ENCODE measurements at places on chromosomes 12 and 14.

GRCh38 chr12:64796205-64796845, 28.1 kb upstream of the TBC1D30 start:
- peak; percentile 73 for DNase-seq

- DNase-seq = no peak
Observed at GRCh38 chr14:23245282-23245681, 7.5 kb downstream of the RNF212B start.

DNA sequence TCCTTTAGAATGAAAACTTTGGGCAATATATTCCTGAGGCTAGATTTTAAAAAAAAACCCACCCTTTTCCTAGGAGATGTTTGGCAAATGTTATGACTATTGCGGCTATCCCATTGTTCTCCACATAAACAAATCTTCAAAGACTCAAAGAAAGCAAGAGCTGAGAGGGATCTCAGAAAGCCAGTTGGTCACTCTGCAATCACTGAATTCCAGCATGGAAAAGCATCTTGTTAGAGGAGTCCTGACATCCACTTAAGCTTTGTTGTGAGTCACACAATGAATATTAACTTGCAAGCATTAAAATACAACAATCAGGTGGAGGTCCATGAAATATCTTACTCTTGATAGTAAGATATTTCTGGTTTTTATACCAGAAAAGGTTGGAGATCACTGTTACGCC, 11.0 kb upstream of the PTPRB start:
- no peak for DNase-seq

DNA sequence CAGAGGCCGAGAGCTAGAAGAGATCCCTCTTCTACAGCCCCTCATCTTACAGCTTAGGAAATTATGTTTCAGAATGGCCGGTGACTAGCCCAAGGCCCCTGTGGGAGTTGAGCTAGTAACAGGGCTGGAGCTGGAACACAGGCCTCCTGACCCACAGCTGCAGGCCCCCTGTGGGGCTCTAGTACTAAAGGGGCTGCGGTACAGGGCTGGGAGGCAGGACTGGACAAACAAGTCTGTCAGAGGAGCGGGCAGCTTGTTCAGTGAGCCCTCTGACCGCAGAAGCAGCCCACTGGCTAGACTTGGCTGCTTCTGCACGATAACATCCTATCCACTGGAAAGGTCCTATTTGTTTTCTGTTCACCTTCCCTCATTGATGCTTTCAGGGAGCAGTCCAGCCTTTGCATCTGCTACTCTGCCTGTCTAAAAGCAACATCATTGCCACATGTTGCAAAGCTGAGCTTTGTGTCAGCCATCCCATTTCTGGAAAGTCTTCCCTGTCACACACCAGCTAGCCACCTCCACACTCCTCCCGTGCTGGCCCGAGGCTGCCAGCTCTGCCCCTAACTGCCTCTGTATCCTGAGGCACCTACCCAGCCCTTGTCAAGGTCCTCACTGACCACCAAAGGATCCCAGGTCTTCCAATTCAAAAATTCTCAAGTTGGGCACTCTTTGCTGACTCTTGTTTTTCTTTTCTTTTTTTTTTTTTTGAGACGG, 10.2 kb downstream of the PSMC1 start:
- DNase-seq = no peak

GRCh38 chr14:77102154-77102553, 4.1 kb downstream of the CIPC start:
- no peak for DNase-seq

GRCh38 chr12:80936642-80937390, 918 bp downstream of the LIN7A start:
- no peak for DNase-seq

DNA sequence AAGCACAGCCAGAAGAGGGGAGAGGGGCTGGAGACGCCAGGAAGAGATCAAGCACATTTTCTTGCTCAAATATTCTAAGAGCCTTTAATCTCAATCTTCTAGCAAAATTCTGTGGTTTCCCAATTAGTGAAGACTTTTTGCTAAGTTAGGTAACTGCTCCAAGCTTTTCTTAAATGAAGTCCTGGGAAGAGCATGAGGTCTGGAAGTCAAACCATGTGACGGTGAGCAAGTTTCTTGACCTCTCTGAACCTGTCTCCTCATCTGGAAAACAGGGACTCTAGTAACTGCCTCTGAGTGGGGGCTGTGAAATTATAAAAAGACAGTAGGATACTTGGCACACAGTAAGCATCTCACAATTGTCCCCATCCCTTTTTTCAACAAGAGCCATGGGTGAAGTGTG, 24.1 kb downstream of the BDKRB1 start:
- no peak for DNase-seq

DNA sequence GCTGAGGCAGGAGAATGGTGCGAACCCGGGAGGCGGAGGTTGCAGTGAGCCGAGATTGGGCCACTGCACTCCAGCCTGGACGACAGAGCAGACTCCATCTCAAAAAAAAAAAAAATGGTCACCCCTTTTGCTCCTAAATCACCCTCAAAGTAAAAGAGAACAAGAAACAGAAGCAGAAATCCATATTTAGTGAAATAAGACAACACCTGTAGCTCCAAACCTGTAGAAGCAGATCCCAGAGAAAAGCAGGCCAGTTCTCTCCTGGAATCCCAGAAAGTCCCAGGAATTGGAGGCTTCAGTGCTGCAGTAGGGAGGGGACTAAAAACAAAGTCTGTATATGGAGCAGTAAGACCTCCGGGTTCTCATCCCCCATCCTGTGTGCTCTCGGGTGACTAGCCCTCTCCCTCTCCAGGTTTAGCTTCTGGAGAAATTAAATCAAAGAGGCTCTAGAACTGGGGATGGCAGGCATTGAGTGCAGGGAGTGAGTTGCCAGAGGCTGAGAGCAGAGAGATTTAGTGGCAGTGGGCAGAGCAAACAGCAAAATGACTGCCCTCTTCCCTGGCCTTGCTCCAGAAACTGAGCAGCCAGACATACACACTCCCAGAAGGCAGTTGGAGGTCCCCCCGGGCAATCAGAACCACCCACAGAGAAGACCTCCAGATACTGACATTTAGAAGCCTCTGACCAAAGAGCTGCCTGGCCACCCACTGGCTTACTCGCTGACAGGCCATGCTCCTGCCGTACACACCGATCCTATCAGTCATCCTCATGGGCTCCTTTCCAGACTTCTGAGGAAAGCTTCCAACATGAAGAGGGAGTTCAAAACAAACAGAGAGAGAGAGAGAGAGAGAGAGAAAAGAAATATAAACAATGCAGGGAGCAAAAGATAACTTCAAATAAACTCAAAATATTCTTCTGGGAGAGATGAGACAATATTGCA, 6.3 kb upstream of the MLXIP start:
- no peak for DNase-seq

GRCh38 chr14:90060965-90061684, 669 bp upstream of the KCNK13 start:
- no peak for DNase-seq

- DNase-seq = no peak
Observed at GRCh38 chr14:89014569-89014850, 190.1 kb downstream of the TTC8 start.

DNA sequence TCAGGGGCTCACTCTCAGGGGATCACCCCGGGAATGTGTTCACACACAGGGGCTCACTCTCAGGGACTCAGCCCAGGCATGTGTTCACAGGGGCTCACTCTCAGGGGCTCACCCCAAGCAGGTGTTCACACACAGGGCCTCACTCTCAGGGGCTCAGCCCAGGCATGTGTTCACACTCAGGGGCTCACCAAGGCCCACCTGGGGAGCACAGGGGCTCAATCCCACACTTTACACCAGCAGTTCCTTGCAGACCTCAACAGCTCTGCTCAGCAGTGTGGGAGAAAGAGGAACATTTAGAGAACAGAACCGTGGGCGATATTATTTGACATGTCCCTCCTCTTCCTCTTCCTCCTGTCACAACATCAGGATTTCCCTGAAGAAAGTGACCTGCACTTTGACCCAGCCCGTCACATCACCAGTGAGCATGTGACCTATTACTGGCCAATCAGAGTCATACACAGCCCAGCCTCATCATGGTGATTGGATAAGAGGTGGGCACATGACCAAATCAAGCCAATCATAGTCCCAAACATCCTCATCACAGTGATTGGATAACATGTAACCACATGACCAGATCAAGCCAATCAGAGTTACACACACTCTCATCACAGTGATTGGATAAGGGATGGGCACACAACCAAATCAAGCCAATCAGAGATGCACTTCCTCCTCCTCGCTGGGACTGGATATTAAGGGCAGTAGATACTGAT, 359.4 kb upstream of the SFSWAP start:
- DNase-seq = no peak

GRCh38 chr12:64390275-64390851, at the start of gene C12orf56:
Gene C12orf56, minus strand, starts transcription at chr12:64390758. Its CDS starts 193 bp downstream, at chr12:64390565.
- DNase-seq = no peak

DNA sequence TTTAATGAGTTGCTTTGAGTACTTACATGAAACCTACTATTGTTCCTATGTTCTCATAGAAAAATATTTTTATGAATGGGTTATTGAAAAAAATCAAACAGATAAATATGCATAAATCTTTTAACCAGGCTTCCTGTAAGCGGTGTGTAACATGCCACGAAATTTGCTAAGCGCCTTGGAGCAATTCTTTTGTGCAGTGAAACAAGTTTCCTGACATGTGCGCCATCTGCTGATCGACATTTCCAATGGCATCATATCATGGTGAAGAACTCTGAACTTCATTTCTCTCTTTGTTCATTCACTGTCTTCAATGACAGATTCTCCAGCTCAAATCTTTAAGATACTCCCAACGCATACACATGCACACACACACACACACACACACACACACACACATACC, 145.6 kb upstream of the NAV3 start:
- no peak for DNase-seq

DNA sequence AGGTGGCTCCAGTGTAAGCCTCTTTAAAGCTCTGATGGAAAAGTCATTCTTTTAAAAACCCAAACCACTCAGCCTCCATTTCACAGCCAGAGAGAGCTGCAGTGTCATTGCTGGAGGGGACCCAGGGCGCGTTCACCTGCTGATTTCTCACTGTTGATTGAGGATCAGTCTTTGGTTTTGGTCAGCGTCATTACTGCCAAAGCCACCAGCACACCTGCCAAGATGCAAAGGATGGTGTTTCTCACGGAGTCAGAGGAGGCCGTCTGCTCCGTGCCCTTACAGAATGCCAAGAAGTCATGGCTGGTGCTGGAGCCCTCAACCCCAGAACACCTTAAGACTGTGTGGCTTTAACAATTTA, 32.8 kb upstream of the BATF start:
- peak; percentile 49 for DNase-seq

DNA sequence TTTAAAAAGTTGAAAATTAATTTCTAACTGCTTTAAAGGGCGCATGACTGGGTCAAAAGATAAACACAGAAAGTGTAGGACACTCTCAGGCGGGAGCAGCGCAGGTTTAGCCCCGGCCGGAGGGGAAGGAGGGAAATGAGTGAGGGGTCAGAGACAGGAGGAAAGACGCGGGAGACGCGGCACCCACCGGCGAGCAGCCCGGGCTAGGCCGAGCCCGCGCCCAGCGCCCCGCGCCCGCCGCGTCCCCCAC, 591 bp downstream of the GXYLT1 start:
- DNase-seq = no peak

- DNase-seq = no peak
Observed at GRCh38 chr14:96038558-96038919, 623 bp upstream of the C14orf132 start.

GRCh38 chr12:62256408-62257096, 3.7 kb upstream of the USP15 start:
- DNase-seq = no peak

- peak; percentile 71 for DNase-seq
Observed at GRCh38 chr14:61476754-61477410, 155.5 kb downstream of the PRKCH start.

GRCh38 chr12:8996682-8997405, 7.5 kb downstream of the KLRG1 start:
- DNase-seq = no peak

DNA sequence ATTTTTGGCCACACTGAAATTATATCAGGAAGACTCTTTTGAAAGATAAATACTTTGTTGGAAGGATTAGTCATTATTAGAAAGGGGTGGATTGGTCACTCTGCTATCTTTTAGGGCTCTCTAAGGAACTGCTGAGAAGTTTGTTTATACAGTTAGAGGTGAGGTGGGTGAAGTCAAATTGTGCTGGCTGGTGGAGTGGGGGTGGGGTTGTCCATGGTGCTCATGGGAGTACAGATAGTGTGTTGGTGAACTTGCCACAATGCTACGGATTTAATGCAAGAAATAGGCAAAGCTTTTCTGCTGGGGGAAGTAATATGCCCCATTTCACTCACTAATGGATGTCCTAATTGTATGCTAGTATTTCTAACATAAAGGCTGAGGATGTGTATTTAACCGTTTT, 35.8 kb downstream of the SUSD6 start:
- no peak for DNase-seq

DNA sequence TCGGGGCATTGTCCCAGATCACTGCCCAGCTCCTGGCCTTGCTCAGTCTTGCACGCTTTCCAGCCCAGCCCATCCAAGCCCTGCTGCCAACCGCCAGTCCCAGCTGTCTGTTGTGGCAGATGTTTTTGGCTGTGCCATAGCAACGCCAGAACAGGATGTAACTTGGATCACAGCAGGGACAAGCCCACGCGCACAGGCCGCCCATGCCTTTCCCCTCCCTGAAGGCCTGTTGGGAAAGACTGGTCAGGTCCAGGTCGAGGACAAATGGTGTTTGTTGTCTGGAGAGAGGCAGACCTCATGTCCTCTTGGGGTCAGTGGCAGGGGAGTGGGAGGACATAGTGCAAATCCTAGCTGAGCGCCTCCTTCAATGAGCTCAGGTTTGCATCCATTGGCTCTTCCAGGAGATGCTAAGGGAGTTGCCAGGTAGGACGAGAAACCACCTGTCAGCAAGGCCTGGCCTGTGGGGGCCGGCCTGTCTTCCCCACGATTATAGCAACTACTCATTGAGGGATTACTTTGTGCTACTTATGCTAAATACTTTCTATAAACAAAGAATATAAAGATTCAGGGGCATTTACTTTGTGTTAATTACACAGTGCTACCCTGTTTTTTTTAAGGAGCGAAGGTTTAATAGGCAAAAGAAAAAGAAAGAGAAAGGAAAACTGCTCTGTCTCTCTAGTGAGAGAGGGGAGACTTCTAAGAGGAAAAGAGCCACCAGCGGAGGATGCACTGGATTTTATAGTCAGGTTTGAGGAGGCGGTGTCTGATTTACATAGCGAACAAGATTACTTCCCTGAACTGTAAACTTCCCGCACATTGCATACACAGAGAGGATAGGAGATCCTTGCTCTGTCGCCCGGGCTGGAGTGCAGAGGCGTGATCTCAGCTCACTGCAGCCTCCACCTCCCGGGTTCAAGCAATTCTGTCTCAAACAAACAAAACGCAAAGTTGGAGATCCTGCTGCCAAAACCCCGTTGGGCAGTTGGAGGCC, 42.8 kb upstream of the CORO1C start:
- DNase-seq = no peak

GRCh38 chr12:25287610-25288009, 36.9 kb upstream of the KRAS start:
- no peak for DNase-seq
